Upper lobe of left lung (tissue), 6 donors: ENCODE measurements at places on chromosomes 1 and 21.

GRCh38 chr1:209875515-209875914 is 47.7 kb downstream of the UTP25 start:
- no peak for DNase-seq

GRCh38 chr1:104125970-104126369 is 376.3 kb downstream of the AMY1C start:
- DNase-seq = no peak

DNA sequence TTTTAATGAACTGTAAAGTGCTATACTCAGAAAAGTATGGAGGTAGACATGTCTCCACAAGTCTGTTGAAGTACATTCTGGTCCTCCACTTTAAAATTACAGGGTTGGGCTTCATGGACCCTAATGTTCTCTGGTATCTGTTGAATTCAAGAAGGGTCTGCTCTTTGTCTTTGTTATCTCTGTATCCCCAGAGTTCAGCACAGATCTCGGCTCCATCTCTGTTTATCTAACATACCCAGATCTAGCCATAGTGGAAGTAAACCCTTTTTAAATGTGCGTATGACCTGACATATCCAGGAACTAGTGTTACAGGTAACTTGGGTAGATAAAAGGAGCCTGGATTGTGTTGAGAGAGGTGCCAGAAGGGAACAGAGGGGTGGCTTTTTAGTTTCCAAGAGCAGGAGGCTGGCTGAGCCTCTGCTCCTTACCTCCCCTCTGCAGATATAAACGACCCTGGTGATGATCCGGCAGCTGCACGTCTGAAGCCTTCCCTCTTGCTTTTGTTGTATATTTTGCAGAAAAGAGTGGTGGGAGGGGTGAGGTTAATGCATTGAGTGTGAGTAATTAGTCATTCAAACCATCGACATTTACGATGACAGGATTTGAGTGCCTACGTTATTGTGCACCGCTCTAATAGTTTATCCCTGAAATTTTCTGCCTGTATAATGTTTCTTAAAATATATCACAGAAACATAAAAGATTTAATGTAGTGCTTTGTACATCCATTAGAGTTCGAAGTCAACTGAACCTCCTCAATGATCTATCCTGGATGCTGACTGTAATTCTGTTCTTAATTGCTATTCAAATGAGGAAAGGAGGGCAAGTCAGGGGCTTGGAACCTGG is 30.8 kb downstream of the ELAVL4 start:
- no peak for DNase-seq

GRCh38 chr1:206097381-206097780 is 19.8 kb downstream of the AVPR1B start:
- no peak for DNase-seq

- DNase-seq = no peak
Measured at GRCh38 chr1:184870319-184870718, 104.0 kb downstream of the NIBAN1 start.

DNA sequence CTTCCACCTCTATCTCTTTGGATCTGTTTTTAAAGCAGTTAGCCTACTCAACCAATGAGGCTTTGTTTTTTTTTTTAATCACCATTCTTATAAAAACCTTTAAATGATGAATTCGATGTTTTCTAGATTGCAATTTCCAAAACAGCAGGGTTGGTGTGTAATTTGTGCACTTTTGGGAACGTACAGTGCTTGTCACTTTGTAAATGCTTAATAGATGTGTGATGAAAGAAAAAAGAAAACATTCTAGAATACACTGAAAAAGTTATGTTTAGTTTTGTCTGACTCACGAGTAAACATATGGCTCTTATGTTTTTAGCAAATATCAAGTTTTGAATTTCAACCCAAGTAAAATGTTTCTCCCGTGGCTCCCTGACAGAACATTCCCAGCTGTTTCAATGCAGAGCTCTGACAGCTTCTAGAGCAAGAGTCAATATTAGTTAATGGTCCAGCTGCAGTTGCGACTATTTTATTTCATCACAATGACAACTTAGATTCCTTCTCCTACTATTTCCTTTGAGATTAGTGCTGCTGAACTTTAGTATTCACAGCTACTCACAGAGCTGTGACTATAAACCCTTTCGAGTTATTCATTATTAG is 362.5 kb upstream of the ADAMTS5 start:
- DNase-seq = no peak

DNA sequence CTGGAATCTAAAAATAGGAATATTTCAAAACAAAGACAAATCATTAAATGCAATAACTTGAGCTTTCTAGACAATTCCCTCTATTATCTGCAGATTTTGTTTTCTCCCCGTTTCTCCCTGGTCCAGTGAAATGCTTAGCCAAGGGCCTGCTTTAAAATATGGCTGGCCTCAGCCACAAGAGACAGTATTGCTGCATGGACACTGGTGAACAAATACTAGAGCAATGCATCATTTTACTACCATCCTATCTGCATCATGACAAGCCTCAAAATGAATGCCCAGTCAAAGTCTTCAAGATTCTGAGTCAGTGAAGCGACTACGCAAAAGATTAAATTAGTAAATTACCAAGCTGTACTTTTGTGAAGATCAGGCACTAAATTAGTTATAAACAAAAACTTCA is 80.5 kb downstream of the ENAH start:
- no peak for DNase-seq

DNA sequence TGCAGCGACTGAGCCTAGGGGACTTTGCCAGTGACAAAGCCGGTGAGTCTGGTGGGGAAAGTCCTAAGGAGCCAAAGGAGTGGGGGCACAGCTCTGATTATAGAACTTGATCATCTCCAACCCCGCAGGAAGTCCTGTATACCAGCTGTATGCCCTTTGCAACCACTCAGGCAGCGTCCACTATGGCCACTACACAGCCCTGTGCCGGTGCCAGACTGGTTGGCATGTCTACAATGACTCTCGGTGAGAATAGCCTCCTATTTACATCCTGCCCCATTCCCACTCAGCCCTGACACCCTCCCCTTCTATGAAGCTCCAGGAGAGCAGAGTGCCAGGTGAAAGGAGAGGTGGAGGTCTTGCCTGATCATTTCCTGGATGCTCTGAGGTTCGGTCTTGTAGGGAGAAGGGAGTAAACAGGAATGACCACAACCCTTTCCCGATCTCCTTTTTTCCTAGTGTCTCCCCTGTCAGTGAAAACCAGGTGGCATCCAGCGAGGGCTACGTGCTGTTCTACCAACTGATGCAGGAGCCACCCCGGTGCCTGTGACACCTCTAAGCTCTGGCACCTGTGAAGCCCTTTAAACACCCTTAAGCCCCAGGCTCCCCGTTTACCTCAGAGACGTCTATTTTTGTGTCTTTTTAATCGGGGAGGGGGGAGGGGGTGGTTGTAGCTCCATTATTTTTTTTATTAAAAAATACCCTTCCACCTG is 1.2 kb upstream of the PPOX start:
- DNase-seq = no peak

- no peak for DNase-seq
Measured at GRCh38 chr1:203045821-203046594, 19.7 kb downstream of the PPFIA4 start.

DNA sequence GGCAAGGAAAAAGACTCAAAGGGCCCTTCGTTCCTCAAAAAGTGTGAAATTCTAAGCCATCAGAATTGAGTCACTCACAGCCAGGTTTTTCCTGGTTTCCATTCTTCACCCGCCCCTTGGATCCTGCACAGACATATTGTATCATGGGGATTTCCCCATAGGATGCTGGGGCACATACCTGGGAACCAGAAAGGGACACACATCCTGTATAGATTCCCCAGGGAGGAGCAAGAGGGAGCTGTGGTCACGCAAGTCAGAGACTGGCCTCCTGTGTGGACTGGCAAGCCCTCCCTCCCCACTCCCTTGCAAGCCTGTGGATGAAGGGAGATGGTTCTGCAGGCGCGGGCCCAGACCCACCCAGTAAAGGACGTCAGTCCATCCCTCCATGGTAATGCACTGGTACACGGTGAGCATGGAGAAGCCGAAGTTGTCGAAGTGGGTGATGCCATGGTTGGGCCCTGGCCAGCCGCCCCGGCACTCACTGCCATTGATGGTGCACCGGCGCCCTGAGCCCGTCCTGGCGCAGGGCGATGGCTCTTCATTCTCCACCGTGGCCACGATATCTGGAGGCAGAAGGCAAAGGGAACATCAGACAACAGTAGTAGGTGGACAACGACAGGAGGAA is 23.2 kb downstream of the CACNA1S start:
- no peak for DNase-seq

DNA sequence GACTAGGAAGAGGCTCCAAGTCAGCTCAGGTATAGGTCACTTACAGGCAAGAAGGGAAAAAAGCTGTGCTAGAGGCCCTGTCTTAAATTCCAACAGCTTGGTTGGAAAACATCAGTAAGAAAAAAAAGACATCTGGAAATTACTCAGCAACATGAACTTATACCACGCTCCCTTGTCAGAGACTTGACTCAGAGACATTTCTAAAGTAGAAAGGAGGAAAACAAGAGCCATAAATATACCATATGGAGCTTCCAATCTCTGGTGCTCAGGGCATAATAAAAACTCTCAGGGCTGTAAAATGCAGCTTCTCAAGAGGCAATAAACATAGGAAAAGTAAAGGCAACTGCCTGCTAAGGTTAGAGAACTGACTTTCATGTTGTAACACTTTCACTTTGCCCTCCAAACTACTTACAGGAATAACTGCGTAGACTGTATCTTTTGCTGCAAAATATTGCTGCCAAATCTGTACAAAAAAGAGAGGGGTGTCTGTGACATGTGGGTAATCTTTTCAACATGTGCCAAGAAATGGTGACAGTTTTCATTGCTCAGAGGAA is 14.7 kb downstream of the ATPAF1 start:
- no peak for DNase-seq

DNA sequence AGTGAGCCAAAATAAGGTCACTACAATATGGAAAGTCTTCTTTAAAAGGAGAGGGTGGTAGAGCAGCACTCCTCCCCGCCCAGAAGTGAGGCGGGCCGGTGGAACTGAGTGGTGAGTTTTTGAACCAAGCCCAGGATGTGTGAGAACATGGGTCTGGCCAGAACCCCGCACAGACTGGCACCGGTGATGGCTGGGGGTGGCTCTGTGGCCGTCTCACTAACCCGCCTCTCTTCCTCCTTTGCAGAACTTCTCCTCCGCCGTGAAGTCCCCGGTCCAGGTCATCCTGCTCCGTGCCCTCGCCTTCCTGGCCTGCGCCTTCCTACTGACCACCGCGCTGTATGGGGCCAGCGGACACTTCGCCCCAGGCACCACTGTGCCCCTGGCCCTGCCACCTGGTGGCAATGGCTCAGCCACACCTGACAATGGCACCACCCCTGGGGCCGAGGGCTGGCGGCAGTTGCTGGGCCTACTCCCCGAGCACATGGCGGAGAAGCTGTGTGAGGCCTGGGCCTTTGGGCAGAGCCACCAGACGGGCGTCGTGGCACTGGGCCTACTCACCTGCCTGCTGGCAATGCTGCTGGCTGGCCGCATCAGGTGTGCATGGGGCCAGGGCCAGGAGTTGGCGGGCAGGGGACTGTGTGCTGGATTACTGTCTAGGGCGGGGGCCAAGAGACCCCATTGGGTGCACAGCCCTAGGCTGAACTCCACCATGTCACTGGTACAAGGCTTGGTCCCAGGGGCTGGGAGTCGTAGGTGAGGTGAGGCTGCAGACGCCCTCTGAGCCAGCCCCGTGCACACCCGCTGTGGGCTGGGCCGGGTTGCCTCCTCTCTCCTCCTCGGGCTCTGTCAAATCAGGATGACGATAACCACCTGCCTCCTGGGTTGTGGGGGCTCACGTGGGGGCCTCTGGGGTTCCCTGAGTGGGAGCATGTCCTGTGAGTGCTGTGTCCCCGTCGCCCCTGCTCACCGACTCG is 12.4 kb downstream of the TMEM201 start:
- DNase-seq = no peak

DNA sequence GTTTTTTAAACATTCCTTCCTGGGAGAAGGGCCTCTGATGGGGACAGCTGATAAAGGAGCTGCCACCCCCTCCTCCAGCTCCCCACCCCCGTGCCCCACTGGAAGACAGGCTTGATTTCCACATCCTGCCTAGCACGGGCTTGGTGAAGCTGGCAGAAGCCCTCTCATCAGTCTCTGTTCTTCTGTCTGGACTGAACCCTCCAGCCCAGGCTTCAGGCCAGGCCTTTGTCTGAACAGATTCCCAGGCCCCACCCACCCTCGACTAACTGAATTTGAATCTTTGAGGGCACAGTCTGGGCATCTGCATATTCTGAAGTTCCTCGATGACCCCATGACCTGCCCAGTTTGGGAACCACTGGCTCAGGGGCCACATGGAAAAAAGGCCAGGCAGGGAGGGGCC is 75.3 kb downstream of the CD58 start:
- no peak for DNase-seq

GRCh38 chr1:174105086-174105485 is 54.2 kb upstream of the RABGAP1L start:
- DNase-seq = no peak

- no peak for DNase-seq
Measured at GRCh38 chr1:151542710-151543129, 2.6 kb downstream of the TUFT1 start.

DNA sequence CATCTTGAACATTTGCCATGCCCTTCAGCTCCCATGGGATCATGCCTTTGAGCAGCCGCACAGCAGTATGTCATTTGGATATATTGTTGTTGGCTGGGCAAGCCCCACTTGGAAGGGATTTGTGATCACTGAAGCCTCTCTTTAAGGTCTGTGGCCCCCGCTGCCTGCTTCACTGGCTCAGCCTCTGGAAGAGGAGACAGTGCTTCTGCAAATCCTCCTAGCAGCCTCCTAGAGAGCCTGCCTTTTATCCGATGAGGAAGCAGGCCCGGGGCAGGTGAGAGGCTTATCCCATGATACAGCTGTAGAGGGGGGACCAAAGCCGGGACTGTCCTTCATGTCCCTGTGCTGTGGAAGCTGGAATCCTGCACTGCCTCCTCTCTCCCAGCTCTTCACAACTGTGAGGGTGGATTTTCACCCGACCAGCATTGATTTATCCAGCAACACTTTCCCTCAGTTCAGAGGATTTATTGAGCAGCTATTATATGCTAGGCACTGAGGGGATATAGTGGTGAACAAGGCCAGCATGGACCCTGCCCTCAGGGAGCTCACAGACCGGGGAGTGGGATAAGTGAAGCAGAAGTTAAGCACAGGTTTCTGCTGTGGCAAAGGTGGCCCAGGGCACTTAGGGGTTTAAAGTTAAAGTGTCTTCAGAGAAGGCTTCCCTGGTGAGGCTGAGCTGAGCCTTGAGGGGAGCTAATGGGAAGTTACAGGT is 3.9 kb downstream of the TMEM61 start:
- no peak for DNase-seq

GRCh38 chr1:14055442-14056223 is 355.6 kb downstream of the PRDM2 start:
- DNase-seq = no peak
